ENCODE measurements at places on chromosomes 12 and 14. TPM values are rescaled to one million over a fixed set of nuclear protein-coding genes. Genes with fewer than 3 reads are reported as not detected.
A peak's percentile ranks its signal among the peaks of the same experiment; 100 is the strongest.

DNA sequence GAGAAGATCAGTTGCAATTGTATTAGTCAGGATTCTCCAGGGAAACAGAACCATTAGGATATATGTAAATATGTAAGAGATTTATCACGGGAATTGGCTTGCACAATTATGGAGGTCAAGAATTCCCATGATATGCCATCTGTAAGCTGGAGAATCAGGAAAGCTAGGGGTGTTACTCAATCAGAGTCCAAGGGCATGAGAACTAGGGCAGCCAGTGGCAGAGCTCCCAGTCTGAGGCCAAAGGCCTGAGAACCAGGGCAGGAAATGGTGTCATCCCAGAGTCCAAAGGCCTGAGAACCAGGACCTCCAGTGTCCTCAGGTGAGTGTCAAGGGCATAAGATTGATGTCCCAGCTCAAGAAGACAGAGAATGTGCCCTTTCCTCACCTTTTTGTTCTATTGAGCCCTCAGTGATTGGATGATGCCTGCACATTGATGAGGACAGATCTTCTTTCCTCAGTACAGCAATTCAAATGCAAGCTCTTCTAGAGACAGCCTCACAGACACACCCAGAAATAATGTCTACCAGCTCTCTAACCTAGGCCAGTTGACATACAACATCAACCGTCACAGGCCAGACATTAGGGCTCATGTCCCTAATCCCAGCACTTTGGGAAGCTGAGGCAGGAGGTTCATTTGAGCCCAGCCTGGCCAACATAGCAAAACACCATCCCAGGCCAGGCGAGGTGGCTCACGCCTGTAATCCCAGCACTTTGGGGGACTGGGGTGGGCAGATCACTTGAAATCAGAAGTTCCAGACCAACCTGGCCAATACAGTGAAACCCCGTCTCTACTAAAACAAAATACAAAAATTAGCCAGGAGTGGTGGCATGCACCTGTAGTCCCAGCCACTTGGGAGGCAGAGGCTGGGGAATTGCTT, 34.9 kb upstream of the ZNF740 start:
- DNase-seq, result no peak

DNA sequence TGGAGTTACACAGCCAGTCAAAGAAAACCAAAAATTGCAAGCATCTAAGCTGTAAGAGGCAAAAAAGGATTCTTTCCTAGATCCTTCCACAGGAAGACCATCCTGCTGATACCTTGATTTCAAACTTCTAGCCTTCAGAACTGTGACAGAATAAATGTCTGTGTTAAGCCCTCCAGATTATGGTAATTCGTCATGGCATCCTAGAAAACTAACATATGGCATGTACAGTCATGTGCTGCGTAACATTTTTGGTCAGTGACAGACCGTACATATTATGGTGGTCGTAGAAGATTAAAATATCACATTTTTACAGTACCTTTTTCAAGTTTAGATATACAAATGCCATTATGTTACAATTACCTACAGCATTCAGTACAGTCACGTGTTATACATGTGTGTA, 660.9 kb upstream of the LMO3 start:
- no peak for DNase-seq

DNA sequence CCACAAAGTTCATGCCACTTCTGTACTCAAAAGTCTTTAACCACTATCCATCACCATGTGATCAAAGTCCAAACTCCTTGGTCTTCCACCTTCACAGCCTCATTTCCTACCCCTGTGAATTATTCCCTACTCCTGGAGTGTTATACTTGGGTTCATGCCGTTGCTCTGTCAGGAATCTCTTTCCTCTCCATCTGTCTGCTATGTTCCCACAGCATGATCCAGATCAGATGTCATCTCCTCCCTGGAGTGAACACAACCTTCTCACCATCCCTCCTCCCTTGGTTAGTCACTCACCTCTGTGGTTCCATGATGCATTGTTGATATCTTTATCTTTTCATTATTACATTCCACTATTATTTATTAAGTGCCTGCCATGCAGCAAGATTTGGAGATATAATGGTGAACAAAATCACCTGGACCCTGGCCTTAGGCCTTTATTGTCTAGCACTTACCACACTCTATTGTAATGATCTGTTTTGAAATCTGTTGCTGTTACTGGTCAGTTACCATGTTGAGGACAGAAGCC, 22.4 kb downstream of the LACRT start:
- DNase-seq, result no peak

Gene GALNT8
- 5.8 TPM for total RNA-seq

GRCh38 chr12:123269395-123269892, 2.2 kb downstream of the CDK2AP1 start:
- DNase-seq, result peak; percentile 64

Measured in uterus (tissue), 4 donors.